NAMALWA (cell line): ENCODE measurements at places on chromosomes 7 and 10.

GRCh38 chr7:137343281-137343841 is at the start of gene PTN:
PTN (minus strand) TSS chr7:137343733; CDS start chr7:137254973, 88,760 bp downstream.
- no peak for DNase-seq

GRCh38 chr10:13100349-13101294 is 659 bp downstream of the OPTN start:
- DNase-seq = peak; percentile 24

GRCh38 chr7:15628876-15629275 is 57.6 kb downstream of the MEOX2 start:
- no peak for DNase-seq

- DNase-seq = no peak
Measured at GRCh38 chr7:151692721-151693120, 173.0 kb upstream of the RHEB start.

DNA sequence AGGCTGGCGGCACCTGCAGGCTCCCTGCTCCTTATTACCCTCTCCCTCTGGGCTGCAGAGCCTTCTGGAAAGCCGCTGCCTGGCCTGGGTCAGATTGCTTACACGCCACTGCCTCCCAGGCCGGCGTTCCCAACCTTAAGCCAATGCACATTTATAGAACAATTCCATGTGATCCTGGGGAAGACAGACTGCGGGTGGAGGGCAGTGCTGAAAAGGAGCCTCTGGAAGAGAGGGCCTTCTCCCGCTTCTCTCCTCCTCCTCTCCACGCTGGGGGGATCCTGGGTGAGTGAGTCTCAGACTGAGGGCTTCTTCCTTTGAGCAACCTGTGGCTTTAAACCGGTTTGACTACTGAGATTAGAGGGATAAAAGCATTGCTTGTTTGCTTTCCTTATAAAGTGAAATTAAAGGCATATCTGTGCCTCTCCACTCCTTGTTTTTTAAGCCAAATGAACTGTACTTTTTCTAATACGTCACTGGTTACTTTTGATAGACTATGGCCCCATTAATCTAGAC is 5.5 kb downstream of the TACC2 start:
- no peak for DNase-seq

GRCh38 chr10:121049923-121050322 is 198.8 kb downstream of the WDR11 start:
- DNase-seq = no peak

- DNase-seq = no peak
Measured at GRCh38 chr10:5906651-5907050, 16.6 kb downstream of the FBH1 start.

DNA sequence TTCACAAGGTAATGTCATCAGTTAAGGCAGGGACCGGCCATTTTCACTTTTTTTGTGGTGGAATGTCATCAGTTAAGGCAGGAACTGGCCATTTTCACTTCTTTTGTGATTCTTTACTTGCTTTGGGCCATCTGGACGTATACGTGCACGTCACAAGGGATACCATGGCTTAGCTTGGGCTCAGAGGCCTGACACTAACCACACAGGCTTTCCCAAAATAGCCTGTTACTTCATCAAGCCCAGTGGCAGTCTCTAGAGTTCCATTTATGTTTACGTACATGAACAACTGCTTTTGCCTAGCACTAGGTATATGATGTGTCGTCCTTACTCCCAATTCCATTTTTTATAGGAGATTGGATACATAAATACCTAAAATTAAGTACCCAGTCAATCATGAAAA is 237.9 kb downstream of the C7orf25 start:
- DNase-seq = no peak

DNA sequence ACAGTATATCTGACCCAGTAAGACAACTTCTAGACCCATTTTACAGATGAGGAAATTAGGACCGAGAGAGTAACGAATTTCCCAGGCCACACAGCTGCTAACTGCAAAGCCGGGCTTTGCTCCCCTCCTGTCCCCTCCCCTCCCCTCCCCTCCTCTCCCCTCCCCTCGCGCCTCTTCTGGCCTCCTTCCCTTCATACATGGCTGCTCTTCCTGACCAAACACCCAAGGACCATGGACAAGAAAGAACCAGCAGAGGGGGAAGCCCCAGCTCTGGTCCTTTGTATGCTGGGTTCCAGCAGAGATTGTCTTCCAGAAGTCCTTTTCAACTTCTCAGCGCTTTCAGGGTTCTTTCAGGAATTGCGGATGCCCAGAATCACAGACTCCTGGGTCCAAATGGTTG is 3.6 kb upstream of the TMEM72 start:
- no peak for DNase-seq

DNA sequence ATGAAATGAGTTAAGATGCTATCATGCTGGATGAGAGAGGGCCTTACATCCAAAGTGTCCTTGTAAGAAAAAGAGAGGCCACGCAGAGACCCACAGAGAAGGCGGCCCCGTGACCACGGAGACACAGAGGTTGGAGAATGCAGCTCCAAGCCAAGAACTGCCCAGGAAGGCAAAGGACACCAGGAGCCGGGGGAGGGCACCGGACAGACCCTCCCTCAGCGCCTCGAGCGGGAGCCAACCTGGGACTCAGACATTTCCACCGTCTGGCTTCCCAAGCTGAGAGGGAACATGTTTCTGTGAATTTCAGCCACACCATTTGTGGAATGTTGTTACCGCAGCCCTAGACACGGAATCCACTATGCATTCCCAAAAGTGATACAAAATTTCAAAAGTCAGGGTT is 22.9 kb downstream of the TCERG1L start:
- DNase-seq = no peak

DNA sequence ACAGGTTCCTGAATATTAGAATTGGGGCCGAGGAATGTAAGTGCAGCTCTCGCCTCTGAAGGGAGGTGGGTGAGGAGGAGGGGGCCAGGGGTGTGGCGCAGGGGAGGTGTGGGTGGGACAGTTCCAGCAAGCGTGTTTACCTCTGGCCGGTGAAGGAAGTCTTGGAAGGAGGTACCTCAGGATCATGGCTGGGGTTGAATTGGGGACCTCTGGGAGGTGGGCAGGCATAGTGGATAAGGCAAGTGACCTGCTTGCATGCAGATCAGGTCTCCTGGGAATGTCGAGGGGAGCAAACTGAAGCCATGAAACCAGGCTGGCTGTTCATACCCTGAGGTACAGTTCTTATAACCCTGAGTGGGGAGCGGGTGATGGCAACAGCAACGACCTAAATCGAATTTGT is 2.0 kb downstream of the ZNF775 start:
- no peak for DNase-seq

DNA sequence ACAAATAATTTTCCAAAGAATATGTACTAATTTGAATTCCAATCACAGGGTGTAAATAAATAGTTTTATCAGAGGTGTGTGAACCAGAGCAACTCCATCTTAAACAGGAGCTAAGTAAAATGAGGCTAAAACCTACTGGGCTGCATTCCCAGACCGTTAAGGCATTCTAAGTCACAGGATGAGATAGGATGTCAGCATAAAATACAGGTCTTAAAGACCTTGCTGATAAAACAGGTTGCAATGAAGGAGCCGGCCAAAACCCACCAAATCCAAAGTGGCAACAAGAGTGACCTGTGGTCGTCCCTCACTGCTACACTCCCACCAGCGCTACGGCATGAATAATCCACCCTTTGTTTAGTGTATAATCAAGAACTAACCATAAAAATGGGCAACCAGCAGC is 291.7 kb upstream of the SEMA3D start:
- DNase-seq = no peak

GRCh38 chr7:143331179-143331801 is 15.4 kb downstream of the CLCN1 start:
- DNase-seq = no peak

GRCh38 chr7:159120540-159120919 is 24.1 kb downstream of the VIPR2 start:
- no peak for DNase-seq

DNA sequence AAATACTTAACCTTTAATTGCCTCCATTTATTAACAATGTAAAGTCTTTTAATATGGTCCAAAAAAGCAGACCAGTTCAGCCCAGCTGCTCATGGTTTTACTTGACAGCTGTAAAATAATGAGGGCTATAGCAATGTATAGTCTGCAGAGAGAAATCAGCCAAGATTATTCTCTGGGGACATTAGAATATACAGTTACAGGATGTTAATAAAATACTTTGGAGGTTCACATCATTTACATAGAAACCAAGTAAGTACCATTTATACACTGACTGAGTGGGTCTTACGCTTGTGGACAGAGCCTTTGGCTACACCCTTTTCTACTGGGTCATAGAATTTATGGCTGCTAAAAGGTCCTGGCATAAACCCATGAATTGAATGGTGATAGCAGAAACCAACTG is 340.7 kb upstream of the CELF2 start:
- DNase-seq = no peak

GRCh38 chr7:42385912-42386311 is 148.9 kb upstream of the GLI3 start:
- DNase-seq = peak; percentile 22

DNA sequence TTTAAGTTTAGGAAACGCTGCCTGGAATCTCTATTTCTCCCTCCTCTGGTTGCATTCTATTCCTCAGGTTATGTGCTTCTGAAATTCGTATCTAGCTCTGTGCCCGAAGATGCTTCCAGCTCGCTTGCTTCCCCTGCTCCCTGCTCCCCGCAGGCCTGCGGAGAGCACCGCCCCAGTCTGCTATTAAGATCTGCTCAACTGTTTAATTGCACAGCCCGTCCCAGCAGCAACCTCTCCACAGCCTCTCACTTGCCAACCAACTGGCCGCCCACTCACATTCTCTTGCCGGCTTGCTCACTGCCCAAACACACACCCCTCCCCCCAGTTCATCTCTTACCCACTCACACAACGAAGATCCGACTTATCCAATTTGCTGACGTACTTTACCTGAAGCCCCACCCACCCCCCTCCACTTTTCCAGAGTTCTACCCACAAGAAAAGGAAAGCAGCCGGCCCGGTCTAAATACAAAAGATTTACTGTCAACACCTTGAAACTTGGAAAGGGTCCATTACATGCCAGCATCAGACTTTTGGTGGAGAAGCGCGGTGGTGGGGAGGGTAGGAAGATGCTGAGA is 167.3 kb upstream of the KLF14 start:
- DNase-seq = no peak

DNA sequence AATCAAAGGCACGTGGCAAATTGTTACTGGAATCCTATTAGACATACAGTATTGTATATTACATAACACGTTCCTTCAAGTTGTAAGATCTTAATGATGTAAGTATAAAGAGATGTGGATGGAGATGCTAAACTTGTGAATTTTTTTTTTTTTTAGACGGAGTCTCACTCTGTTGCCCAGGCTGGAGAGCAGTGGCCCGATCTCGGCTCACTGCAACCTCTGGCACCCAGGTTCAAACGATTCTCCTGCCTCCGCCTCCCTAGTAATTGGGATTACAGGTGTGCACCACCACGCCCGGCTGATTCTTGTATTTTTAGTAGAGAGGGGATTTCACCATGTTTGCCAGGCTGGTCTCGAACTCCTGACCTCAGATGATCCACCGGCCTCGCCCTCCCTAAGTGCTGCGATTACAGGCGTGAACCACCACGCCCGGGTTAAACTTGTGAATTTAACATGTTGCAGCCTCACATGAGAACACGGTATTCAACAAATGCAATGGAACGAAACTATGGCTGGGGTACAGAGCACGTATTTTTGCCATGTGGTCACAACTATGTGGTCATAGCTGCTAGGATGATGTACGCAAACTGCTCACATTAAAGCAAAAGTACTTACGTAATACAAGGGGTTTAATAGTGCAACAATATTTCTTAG is 818 bp upstream of the SUPV3L1 start:
- no peak for DNase-seq

- DNase-seq = peak; percentile 89
Measured at GRCh38 chr7:5693529-5693928, 87.9 kb downstream of the RNF216 start.

- no peak for DNase-seq
Measured at GRCh38 chr10:21513405-21513788, 12.1 kb downstream of the SKIDA1 start.

DNA sequence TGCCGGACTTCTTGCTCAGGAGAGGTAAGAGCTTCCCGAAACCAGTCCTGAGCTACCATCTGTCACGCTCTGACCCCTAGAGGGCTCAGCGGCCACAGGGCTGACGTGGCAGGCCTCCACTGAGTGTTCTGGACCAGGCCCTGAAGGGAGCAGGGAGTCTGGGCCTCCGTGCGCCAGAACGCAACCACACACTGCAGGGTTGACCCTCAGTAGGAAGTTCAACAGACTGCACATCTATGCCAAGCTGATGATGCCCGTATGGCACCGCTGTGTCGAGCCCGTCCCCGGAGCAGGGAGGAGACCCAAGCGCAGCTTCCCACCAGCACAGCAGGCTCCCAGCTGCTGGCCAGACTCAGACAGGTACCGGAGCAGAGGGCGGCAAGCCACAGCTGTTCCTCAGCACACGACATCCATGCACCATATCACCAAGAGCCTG is 39.2 kb downstream of the CAMK2B start:
- no peak for DNase-seq

DNA sequence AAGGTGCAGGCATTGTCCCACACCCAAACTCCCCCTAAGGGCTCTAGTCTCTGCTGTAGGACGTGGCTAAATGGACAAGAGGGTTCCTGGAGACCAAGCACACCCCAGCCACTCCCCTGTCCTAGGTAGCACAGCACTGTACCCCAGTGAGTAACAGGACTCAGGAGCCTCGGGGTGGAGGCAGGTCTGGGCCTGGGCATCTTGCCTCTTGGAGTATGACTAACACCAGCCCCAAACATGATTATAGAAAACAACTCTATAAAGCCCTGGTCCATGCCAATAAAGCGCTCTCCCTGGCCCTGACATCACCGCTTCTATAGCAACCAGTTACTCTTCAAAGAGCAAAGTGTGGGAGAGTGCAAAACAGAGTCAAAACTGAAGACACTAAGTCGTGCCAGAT is 195.0 kb downstream of the CALN1 start:
- no peak for DNase-seq

GRCh38 chr7:66170309-66171231 is 34.6 kb upstream of the TPST1 start:
- DNase-seq = no peak

GRCh38 chr7:84009782-84010181 is 184.8 kb downstream of the SEMA3A start:
- DNase-seq = no peak

DNA sequence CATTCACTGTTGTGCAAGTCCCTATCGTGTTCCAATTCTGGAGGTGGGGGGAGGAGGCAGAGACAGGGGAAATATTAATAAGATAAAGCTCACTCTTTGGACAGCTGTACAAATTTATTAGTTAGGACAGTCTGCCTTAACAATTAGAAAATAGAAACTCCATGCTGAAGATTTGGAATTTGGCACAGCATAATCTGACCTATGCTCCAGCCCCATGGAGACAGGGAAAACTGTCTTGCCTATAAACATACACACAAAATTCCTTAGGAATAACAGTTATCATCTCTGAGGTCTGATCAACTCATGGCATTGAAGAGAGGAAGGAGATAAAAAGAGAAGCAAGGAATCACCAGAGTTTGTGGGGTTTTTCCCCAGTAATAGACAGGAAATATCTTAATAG is 335.4 kb upstream of the MEOX2 start:
- no peak for DNase-seq
